Stimulated activated CD8-positive, alpha-beta memory T cell treated with anti-CD3 and anti-CD28 coated beads, Interleukin-15, amount 100 ng/mL, for 4 hours (primary cell): ENCODE measurements at places on chromosomes 12 and 14.

- DNase-seq = no peak
Observed at GRCh38 chr12:67508830-67509229, 139.7 kb upstream of the DYRK2 start.

DNA sequence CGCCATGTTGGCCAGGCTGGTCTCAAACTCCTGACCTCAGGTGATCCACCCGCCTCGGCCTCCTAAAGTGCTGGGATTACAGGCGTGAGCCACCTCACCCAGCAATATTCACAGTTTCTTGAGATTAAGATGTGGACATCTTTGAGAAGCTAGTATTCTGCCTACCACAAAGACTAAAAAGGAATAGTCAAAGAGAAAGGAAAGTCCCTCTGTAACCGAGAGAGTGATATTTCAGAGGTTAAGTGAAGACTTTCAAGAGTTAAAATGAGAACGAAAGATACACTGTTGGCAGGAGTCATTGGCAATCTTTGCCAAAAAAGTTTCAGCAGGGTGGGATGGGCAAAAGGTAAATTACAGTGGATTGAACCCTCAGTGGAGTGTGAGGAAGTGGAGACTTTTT is 15.6 kb downstream of the DGKA start:
- DNase-seq = no peak

GRCh38 chr12:101828463-101829196 is 2.1 kb downstream of the GNPTAB start:
- no peak for DNase-seq

DNA sequence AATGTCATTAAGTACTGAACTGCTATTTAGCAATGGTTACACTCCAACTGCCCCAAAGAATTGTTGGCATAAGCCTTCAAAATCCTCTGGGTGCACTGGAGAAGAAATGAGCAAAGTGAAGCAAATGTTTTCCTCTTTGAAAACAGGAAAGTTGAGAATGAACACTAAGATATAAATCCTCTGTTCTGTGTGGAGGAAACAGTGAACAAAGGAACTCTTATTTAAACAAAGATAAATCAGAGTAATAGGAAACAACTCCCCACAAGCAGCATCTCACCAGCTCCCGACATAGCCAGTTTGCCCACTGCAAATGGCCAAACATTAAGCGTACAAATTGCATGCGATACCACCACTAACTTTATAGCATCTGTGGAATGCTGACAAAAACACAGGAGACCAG is 54.0 kb downstream of the BCAT1 start:
- no peak for DNase-seq

DNA sequence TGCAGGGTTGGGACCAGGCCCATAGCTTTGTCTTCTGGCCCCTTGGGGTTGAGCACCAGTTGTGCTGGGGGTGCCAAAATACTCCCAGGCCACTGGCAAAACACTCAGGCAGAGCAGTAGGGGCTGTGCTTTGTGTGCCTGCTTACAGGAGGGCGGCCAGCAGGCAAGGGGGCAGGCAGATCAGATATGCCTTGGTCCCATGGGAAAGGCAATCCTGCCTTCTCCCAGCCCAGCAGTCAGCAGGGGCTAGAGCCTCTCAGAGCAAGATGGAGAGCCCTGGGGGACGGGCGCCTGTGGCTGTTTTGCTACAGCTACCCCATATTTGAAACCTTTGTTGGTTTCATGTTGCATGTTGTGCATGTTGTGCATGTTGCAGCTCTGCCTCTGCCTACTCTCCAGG is 36.2 kb upstream of the TMX1 start:
- DNase-seq = no peak

- DNase-seq = no peak
Observed at GRCh38 chr12:49200919-49201594, 12.2 kb upstream of the TUBA1A start.
